Activated CD8-positive, alpha-beta memory T cell treated with anti-CD3 and anti-CD28 coated beads, Interleukin-2, amount 10 ng/mL, durations not matched to agents 7 days and 5 days (primary cell): ENCODE measurements at places on chromosomes 6 and 20.
A peak's percentile ranks its signal among the peaks of the same experiment; 100 is the strongest.

- no peak overlapping the region for H3K27ac ChIP-seq
- peaks cover 23% of the 10 kb centered on the region for H3K36me3 ChIP-seq
- H3K4me1 ChIP-seq, result no peaks in the 10 kb centered on the region
- no peaks in the 10 kb centered on the region for H3K27me3 ChIP-seq
- H3K4me3 ChIP-seq, result no peak overlapping the region
These were observed 13.3 kb downstream of the PREP start for GRCh38 chr6:105389543-105389942.

DNA sequence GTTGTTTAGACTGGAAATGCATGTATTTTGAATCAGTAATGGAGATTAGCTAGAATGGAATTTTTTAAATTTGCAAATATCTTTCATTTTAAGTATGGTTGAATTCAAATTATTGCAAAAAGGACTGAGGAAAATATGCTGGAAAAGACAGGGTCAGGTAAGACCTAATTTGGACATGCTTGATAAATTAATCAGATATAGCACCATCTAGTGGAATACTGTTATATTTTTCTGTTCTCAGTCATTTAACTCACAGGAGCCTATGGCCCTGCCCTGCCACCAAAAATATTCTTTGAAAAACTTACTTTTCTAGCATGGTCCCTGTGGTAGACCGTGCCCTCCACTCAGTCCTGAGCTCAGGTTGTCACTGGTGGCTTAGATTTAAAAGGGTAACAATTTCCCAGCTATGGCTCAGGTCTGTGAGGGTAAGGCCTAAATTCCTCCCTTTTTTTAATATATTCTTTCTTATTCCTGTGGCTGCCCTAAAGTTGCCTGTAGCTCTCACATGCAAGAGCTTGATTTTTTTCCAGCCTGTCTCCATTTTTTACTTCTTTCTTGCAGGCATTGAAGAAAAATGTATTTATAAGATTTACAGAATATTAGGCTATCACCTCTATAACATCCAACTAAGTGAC lies 25.3 kb upstream of the KIAA1586 start:
- peaks cover 39% of the 10 kb centered on the region for H3K27me3 ChIP-seq
- H3K4me3 ChIP-seq, result no peak overlapping the region
- H3K27ac ChIP-seq, result no peak overlapping the region
- no peak for DNase-seq

DNA sequence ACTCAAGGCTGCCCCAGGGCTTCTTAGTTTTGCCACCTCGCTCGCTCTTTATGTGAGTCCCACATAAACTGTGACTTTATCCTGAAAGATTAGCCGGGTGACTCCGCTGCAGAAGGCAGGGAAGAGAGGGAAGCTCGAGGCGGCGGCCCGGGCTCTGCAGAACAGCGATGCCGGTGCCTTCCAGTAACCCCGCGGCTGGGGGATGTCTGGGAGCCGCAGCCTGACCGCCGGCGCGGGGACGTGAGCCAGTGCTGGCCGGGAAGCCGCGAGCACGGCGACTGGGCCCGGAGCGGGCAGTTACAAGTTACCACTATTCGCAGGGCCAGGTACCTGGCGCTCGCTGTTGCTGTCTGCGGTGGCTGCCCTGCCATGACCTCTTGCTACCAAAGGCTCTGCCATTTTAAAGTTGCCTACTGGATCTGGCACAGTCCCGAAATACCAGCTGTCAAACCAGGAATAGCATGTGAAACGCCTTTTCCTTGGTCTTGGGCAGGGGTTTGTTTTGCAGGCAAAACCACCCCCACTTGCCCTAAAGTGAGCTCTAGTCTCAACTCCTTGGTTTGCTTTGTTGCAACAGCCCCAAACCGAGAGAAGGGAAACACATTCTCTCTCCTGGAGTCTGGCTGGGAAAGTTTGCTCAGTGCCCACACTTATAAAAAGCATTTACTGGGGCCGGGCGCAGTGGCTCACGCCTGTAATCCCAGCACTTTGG lies 124.0 kb upstream of the SLC2A12 start:
- peaks cover 20% of the 10 kb centered on the region for H3K36me3 ChIP-seq
- DNase-seq, result no peak
- H3K27ac ChIP-seq, result peak overlapping the region; percentile 73
- H3K4me3 ChIP-seq, result peak overlapping the region; percentile 83
- peaks cover 38% of the 10 kb centered on the region for H3K4me1 ChIP-seq

GRCh38 chr6:43886067-43886461 lies 116.1 kb downstream of the VEGFA start:
- H3K4me1 ChIP-seq, result no peaks in the 10 kb centered on the region
- H3K36me3 ChIP-seq, result no peaks in the 10 kb centered on the region
- no peak for DNase-seq
- H3K27me3 ChIP-seq, result peaks cover 10% of the 10 kb centered on the region

DNA sequence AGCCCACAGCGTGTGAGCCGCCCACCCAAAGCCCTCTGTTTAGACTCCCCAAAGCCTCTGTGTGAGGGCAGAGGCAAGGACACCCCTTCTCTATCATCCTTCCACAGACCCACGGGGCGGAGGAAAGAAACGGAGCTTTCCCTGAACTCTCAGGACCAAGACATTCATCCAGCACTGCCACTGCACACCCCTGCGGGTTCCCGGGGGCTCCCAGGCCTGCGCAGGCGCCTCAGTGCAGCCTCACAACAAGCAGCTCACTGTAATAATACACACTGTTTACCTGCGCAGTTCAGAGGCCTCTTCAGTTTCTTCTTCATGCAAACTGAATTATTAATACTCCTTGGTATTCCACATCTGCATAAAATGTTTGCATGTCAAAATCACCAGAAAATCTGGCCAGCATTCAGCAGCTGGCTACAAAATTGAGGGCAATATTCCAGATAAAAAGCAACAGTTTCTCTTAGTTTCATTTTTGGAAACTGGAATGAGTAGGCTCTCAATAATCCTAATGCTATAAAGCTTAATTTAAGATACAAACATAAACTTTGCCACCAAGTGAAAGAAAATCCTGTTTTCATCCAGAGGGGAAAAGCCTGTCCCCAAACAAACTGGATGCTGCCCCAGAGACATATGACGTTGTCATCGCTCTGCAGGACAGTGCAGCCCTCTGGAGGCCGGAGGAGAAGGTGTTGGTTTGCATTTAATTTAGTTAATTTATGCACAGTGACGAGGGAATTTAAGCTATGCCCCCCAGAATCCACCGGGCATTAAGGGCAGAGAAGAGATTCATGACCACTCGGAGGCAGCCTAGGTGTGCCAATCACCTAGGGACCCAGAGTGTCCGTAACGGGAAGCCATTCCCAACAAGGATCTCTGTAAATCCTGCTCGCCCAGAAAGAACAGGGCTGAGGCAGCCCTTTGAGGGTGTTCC lies 45.3 kb downstream of the NINL start:
- H3K27me3 ChIP-seq, result no peaks in the 10 kb centered on the region
- H3K36me3 ChIP-seq, result no peaks in the 10 kb centered on the region
- H3K27ac ChIP-seq, result no peak overlapping the region
- H3K4me3 ChIP-seq, result no peak overlapping the region
- no peaks in the 10 kb centered on the region for H3K4me1 ChIP-seq

DNA sequence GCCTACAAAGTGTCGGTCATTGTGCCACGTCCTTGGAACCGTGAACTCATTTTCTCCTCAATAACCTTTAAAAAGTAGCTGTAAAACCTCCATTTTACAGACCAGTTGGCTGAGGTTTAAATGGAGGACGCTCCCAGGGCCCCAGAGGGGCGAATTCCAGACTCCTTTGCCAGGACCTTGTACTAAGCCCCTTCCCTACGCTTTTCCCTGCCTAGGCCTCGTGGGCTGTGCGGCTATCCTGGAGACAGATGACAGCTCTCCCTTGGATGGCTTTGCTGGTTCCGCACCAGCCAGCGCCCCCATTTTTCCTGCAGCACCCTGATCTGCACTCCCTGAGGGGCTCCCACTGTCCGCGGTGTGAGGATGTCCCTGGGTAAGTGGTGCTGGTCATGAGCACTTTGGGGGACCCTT lies 12.1 kb upstream of the SNHG17 start:
- no peak for DNase-seq
- H3K4me3 ChIP-seq, result peak overlapping the region; percentile 72
- peaks cover 21% of the 10 kb centered on the region for H3K4me1 ChIP-seq
- peak overlapping the region; percentile 77 for H3K27ac ChIP-seq

GRCh38 chr20:64268174-64268573 lies 12.6 kb downstream of the PCMTD2 start:
- no peak for DNase-seq
- H3K27ac ChIP-seq, result no peak overlapping the region
- H3K4me3 ChIP-seq, result no peak overlapping the region
- H3K27me3 ChIP-seq, result no peaks in the 10 kb centered on the region

DNA sequence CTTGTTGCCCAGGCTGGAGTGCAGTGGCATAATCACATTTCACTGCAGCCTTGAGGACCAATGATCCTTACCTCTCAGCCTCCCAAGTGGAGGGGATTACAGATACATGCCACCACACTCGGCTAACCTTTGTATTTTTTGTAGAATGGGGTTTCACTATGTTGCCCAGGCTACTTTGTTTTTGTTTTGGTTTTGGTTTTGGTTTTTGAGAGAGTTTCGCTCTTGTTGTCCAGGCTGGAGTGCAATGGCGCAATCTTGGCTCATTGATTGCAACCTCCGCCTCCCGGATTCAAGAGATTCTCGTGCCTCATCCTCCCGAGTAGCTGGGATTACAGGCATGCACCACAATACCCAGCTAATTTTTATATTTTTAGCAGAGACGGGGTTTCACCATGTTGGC lies 105.5 kb downstream of the BMP7 start:
- H3K36me3 ChIP-seq, result no peaks in the 10 kb centered on the region
- no peak overlapping the region for H3K27ac ChIP-seq
- no peak for DNase-seq
- no peaks in the 10 kb centered on the region for H3K27me3 ChIP-seq

DNA sequence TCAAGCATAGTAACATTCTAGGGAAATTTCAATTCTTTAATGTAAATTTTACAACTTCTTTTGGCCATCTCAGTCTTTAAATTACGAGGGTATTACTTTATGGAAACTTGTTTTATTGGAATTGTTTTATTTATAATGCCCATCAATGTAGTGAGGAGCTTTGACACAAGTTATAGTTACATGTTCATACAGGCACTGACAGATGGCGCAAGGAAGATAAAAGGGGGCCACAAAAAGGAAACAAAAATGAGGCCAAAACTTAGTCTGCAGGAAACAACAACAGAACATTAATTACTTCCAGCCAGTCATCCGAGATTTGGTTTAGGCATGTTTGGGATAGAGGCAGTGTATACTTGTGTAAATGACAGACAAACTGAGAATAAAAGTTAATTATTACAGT lies 18.3 kb downstream of the SESN1 start:
- H3K36me3 ChIP-seq, result no peaks in the 10 kb centered on the region
- no peak overlapping the region for H3K27ac ChIP-seq
- H3K4me3 ChIP-seq, result no peak overlapping the region
- no peaks in the 10 kb centered on the region for H3K27me3 ChIP-seq
- peaks cover 22% of the 10 kb centered on the region for H3K4me1 ChIP-seq

DNA sequence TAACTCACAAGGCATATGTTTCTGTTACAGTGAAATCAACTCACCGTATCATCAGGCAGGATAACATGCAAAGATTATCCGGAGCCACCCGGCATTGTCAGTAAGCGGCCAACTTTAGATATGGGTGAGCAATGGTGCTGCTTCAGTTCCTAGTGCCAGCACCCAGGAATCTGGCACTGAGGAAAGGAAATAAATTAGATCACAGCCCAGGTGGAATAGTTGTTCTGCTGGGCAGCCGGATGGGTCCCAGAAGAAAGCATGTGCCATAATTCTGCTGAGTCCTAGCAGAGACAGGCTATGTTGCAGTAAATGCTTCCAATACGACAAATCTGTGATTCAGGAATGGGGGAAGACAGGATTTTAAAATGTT lies 183.6 kb upstream of the SPTLC3 start:
- no peak overlapping the region for H3K27ac ChIP-seq
- H3K36me3 ChIP-seq, result no peaks in the 10 kb centered on the region
- H3K4me3 ChIP-seq, result no peak overlapping the region
- no peak for DNase-seq

- no peak overlapping the region for H3K27ac ChIP-seq
- no peaks in the 10 kb centered on the region for H3K36me3 ChIP-seq
- no peak for DNase-seq
These were observed 40.0 kb downstream of the EFCAB8 start for GRCh38 chr20:32898729-32899128.

DNA sequence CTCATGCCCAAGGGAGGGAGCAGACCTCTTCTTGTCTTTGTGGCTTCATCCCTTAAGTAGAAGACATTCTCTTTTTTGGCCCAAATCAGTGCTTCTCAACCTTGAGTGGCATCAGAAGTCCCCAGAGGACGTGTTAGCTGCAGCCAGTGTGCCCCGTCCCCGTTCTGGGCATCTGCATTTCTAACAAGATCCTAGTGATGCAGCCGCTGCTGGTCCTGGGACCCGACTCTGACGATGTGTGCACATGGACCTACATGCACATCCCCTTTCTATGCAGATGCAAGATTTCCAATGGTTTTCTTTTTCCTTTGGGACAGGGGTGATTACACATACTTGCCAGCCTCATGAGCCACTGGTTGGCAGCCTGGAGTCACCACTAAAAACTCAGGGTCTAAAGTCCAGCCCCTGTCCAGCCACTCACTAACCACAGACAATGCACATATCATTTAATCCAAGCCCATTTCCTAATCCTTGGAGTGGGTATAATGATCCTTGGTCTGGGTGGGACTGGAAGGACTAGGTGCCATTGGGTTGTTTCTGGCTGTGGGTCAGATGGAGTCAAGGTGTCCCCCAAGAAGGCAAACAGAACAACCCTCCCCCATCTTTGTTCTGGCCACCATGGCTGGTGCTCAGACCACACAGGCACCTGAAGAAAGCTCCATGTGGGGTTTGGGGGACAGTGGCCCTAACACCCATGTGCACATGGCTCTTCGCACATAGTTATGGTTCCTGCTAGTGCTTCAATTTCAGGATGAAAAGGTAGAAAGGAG lies 6.4 kb downstream of the ACSS1 start:
- peaks cover 50% of the 10 kb centered on the region for H3K4me1 ChIP-seq
- H3K27ac ChIP-seq, result no peak overlapping the region
- DNase-seq, result no peak
- H3K36me3 ChIP-seq, result peaks cover 16% of the 10 kb centered on the region
